ENCODE measurements at places on chromosomes 1 and 21.
A peak's percentile ranks its signal among the peaks of the same experiment; 100 is the strongest.

DNA sequence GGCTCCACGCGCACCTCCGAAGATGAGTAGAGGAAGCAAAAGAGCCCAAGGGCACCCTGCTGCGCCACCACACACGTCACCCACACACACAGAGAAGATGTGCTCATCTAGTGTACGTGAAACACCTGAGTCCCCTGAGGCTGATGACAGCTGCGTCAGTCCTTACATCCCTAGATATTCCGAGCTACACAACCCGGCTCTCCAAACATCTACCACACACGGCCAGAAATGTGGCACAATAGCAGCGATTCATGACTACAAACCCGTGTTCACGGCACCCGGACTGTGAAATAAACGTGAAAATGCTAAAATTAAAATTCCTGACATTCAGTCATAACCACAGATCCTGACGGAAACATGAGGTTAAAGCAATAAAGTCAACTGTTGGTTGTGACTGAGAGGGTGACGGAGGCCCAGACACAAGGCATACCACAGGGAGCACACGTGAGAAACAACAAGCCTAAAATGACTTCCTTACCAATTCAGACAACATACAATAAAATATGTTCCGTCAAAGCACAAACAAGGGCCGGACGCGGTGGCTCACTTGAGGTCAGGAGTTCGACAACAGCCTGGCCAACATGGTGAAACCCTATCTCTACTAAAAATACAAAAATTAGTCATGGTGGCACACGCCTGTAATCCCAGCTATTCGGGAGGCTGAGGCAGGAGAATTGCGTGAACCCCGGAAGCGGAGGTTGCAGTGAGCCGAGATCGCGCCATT is 7.3 kb downstream of the SSU72 start:
- DNase-seq: peak; percentile 29

DNA sequence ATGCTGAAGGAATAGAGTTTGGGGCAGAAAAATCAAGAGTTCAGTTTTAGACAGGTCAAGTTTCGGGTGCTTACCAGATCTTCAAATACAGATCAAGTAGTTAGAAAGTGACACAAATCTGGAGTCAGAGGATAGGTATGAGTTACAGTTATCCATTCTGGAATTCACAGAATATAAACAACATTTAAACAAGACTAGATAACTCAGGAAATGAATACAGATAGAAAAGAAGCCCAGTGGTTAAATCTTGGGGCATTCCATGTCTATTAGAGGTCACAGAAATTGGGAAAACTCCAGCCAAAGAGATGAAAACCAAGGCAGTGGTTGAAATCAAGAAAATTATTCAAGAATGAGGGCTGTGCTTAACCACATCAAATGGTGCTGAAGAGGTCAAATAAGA is 187.0 kb upstream of the HP1BP3 start:
- DNase-seq: peak; percentile 76

DNA sequence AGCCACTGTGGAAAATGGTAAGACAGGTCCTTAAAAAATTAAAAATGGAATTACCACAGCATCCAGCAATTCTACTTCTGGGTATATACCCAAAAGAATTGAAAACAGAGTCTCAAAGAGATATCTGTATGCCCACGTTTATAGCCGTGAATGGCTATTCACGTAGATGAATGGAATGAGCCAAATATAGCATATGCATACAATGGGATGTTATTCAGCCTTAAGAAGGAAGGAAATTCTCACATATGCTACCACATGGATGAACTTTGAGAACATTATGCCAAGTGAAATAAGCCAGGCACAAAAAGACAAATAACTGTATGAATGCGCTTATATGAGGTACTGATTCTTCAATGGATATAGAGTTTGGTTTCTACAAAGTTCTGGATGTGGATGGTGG is 134.5 kb upstream of the KCNE2 start:
- DNase-seq: no peak

GRCh38 chr21:44053567-44053966 is 41.5 kb downstream of the TRAPPC10 start:
- no peak for DNase-seq

GRCh38 chr1:17994046-17994445 is 113.6 kb upstream of the IGSF21 start:
- no peak for DNase-seq

DNA sequence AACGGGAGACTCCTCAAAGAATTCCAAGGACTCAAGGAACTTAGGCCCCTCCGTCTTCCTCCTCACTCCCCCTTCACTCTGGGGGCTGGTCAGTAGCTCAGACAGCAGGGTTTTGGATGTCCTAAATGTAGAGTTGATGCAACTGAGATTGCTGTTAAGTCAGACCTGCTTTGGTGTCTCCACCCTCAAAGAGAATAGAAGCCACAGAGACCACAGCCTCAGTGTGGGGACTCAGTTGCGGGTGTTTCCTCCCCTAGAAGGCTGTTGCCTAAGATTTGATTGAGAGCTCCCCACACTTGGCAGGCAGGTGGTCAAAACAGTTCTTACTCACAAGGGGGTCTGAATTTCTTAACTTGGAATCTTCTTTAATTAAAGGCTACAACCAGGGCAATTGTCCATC is 7.6 kb downstream of the MAN1C1 start:
- no peak for DNase-seq

DNA sequence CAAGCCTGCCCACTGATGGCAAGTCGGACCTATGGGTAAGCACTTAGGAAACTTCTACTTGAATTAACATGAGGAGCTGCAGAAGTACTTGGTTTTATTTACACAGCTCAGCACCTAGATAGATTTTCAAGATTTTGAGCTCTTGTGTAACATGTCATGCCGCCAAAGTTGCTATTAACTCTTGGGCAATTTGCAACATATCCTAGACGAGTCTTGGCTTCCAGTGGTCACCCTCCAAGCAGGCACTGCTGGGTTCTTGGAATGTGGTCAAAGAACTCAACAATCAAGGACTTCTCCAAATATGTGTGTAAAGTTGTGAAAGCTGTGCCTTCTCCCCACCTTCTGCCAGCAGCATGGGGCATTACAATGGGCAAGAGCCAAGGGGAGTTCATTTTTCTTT is 17.8 kb upstream of the GUCA2B start:
- DNase-seq: no peak

DNA sequence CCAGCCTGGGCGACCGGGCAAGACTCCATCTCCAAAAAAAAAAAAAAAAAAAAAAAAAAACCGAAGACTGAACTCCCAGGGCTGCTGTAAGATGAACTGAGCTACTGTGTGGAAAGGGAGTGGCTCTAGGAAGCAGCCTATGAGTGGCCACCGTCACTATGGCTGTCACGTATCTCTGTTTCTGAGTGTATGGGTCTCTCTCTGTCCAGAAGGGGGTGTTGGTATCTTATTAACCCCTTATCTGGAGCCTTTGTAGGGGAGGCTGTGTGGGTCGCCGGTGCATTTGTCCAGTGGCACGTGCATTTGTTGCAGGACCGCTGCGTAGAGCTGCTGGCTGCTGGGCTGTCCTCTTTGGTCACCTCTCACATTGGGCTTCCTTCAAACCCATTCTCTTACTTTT is 326.6 kb downstream of the CAMTA1 start:
- DNase-seq: no peak

- DNase-seq: no peak
These were observed 230.5 kb upstream of the ZRANB2 start for GRCh38 chr1:71311376-71311775.

- no peak for DNase-seq
These were observed 1.5 kb downstream of the FABP3 start for GRCh38 chr1:31371121-31371959.

- DNase-seq: peak; percentile 33
These were observed 3.4 kb upstream of the HEYL start for GRCh38 chr1:39642796-39643195.

- DNase-seq: no peak
These were observed 1510.6 kb downstream of the MRPL39 start for GRCh38 chr21:24096651-24097050.

Data from fibroblast of skin of right biceps (primary cell).